ENCODE measurements at places on chromosomes 12 and 14. TPM values are rescaled to one million over a fixed set of nuclear protein-coding genes. Genes with fewer than 3 reads are reported as not detected.

GRCh38 chr14:35374263-35374712 is 30.3 kb downstream of the NFKBIA start:
- H3K36me3 ChIP-seq: no peaks in the 10 kb centered on the region
- H3K4me1 ChIP-seq: no peaks in the 10 kb centered on the region
- DNase-seq: no peak
- H3K27me3 ChIP-seq: no peaks in the 10 kb centered on the region
- H3K4me3 ChIP-seq: no peak overlapping the region
- H3K27ac ChIP-seq: no peak overlapping the region

DNA sequence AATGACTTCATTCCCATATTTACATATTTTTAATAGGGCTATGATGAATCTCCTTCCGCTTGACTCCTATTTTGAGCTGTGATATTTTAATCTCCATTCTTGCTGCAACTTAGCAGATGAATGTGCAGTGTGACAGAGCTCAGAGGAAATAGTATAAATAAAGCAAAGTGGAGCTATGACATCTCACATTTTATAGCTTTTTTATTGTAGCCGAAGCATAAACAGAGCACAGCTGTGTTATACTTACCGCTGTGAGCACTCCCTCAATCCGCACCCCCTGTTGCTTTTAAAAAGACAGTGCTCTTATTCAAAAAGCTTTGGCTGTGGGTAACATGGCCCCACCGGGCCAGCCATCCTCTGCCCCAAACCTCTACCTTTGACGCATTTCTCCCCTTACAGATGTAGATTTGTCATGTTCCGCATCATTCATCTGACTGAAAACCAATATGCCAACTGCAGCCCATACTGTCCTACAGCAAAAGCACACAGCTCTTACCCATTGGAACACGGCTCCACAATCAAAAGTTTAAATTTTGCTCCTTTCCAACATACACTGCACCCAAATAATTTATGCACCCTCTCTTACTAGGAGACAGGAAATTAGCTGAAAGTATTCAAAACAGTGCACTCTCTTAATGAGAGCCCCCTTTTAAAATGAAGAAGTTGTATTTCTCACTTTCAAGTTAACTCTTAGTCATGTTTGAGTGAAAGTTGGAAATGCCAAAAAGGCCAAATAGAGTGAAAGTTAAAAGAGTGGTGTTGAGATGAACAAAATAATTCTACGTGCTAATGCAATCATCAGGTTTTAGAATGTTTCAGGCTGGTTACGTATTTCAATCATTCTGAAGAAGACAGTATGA is 429.3 kb upstream of the SOX5 start:
- H3K36me3 ChIP-seq: no peaks in the 10 kb centered on the region
- no peaks in the 10 kb centered on the region for H3K27me3 ChIP-seq
- no peak for DNase-seq
- no peaks in the 10 kb centered on the region for H3K4me1 ChIP-seq
- no peak overlapping the region for H3K27ac ChIP-seq

Gene LUM
- total RNA-seq: 10.7 TPM

Gene TAS2R8
- not detected for total RNA-seq

DNA sequence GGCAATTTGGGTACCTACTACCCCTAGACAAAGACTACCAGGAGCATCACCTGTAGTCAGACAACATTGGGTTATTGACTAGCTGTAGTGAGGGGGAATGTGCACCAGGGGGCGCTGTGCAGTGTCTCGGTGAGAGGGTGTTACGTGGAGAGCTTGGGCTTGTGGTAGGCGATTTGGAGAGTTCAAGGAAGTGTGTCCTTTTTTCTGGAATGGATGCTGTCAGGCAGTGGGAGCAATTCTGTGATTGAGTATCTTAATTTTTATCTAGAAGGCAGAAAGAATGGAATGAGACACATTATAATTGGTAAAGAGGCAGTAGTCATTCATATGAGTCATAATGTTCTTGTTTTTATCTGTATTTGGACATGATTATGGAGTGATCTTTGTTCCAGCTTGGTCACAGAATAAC is 187.7 kb downstream of the GALC start:
- no peak overlapping the region for H3K27ac ChIP-seq
- no peaks in the 10 kb centered on the region for H3K4me1 ChIP-seq
- no peaks in the 10 kb centered on the region for H3K36me3 ChIP-seq
- DNase-seq: no peak

DNA sequence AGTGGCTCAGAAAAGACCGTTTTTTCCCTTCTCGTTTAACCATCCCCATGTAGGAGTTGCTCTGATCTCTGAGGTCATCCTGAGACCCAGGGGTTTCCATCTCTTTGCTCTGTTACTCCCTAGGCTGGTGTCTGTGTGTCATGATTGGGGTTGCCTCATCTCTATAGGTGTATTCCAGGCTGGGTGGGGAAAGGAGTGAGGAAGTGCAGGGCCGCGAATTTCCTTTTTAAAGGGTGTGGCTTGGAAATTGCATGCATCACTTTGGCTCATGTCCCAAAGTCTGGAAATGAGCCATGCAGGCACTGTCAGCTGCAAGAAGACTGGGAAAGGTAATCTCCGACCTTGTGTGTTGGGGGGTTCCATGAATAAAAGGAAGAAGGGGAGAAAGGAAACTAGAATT is 201.9 kb downstream of the AACS start:
- no peaks in the 10 kb centered on the region for H3K4me1 ChIP-seq
- H3K4me3 ChIP-seq: no peak overlapping the region
- DNase-seq: no peak
- no peaks in the 10 kb centered on the region for H3K27me3 ChIP-seq
- H3K27ac ChIP-seq: no peak overlapping the region
- H3K36me3 ChIP-seq: no peaks in the 10 kb centered on the region

DNA sequence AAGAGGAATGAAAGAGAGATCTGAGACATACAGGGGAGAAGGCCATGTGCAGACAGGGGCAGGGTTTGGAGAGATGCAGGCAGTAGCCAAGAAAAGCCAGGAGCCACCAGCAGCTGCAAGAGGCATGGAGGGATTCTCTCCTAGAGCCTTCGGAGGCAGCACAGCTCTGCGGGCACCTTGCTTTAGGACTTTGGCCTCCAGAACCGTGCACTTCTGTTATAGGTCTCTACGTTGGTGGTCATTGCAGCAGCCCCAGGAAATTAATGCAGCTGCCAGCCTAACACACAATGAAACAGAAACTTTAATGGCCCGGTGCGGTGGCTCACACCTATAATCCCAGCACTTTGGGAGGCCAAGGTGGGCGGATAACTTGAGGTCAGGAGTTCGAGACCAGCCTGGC is 14.7 kb upstream of the VRK1 start:
- H3K36me3 ChIP-seq: no peaks in the 10 kb centered on the region
- H3K4me3 ChIP-seq: no peak overlapping the region
- H3K27ac ChIP-seq: no peak overlapping the region
- no peak for DNase-seq

Gene HOXC6
- total RNA-seq: not detected

Gene GLT8D2
- 1.1 TPM for total RNA-seq
